Left renal pelvis (tissue), 4 donors: ENCODE measurements at places on chromosomes 7 and 10.

DNA sequence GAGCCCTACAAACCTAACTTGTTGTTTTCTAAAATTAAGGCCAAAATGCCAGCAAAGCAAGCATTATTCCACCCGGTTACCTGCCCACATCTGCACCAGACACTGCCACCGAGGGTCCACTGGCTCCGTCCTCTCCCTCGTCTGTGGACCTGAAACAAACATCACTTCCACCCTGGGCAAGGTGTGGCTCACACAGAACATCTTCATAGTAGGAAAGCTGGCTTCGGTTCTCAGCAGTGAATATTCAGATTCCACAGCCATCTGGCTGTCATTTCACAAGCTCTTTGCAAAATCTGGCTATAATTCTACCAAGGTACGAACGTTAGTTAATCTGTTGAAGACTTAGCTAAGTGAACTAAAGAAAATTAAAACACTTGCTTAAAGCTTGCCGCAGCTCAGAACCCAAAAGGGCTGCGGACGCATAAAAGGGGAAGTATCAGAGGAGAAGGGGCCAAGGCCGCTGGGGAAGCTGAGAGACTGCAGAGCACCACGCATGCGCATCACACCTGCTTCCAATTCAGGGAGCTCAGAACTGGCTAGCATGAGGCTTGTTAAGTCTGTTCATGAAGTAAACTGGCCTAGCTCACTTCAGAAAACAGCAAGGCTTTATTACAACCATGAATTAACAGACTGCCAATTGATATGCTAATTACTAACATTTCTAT lies 46.1 kb downstream of the PTPRN2 start:
- no peak for DNase-seq

DNA sequence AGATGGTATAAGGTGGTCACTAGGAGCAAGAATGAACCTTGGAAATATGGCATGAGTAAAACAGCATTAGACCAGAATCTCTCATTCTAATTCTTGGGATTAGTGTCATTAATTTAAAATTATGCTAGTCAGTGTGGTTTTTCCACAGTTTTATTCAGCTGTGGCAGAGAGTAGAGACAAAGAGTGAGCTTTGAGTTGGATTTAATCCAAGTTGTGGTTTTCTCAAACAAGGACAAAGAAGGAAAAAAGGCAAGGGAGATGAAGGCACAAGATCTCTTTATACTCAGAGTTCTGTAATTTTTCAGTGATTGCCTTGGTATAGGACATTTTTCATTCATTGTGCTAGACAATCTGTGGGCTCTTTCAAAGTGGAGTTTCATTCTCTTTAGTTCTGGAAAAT lies 28.2 kb upstream of the AKAP9 start:
- DNase-seq, result no peak

DNA sequence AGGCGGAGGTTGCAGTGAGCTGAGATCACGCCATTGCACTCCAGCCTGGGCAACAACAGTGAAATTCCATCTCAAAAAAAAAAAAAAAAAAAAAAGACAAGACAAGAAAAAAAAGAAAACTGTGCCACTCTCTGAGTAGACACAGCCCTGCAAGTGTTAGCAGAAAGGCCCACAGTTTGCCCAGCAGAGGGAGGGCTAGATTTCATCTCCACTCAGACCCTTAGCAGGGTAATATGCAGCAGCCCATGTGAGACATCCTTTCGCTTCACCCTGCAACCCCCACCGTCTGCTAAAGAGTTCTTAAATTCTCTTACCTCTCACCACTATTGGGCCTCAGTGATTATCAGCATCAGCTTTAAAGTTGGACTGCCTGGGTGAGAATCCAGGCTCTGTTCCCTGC lies 38.2 kb downstream of the CTNNA3 start:
- DNase-seq, result no peak

DNA sequence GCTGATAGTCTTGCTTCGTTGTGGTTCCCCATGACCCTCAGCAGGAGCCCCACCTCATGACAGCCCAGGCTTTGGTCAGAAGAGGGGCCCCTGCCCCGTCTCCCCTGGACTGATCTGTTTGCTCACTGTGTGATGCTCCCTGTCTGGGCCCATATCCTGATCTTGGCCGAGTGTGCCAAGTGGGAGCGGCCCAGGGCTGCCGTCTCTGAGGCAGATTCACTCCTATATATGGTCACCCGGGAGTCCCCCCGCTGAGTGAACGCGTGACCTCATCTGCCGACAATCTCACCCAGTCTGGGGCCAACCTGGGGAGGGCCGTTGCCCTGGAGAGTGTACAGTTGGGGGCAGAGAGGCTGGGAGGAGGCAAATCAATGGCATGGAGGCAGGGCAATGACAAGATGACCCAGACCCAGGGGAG lies 34.5 kb downstream of the PPIF start:
- DNase-seq, result no peak

- DNase-seq, result no peak
Observed at GRCh38 chr10:125683821-125684220, 858 bp upstream of the TEX36 start.

GRCh38 chr10:12835709-12836108 lies 165.8 kb downstream of the CCDC3 start:
- DNase-seq, result no peak

DNA sequence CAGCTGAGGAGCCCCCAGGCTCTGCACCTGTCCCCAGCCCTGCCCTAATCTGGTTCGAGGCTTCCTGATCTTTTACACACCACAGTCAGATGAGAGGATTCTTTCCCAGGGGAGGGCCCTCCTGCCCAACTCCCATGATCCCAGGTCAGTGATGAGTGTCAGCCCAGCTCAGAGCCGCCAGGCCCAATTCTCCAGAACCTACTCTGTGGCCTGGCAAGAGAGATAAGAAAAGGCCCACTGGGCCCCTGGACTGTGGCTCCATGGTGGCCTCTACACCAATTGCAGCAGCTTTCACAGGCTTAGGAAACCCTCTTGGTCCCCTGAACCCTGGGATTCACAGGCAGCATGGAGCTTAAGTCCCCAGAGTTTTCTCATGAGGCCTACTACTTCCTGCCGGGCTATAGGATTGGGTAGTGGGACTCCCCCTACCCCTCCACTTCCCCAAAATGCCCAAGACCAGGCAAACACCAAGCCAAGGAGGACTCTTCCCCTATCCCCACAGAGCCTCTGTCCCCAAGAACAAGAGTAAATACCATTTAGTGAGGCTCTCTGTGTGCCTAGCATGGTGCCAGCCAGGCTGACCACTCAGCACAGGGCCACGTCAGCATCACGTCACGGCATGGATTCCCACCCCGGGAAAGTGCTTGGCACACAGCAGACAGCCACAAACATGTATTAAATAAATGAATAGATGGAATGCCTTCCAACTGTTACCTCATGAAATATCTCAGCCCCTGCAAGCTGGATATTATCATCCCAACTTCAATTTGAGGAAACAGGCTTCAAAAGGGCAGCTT lies 100.0 kb downstream of the GRID1 start:
- DNase-seq, result no peak

DNA sequence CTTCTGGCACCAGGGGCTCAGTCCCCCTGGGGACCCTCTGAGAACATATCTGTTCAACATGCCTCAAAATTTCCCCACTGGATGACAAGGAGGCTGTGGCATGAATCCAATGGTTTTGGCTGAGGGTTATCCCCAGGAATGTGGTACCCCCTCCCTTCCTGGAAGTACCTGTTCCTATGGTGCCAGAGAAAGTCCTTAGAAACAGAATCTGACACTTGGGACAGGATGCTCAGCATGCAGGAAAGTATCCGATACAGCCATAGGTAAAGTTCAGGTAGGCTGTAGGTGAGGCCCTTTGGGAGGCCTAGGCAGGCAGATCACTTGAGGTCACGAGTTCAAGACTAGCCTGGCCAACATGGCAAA lies 42.7 kb upstream of the A1CF start:
- DNase-seq, result no peak

GRCh38 chr7:86926732-86927131 lies 132.7 kb downstream of the ELAPOR2 start:
- no peak for DNase-seq

DNA sequence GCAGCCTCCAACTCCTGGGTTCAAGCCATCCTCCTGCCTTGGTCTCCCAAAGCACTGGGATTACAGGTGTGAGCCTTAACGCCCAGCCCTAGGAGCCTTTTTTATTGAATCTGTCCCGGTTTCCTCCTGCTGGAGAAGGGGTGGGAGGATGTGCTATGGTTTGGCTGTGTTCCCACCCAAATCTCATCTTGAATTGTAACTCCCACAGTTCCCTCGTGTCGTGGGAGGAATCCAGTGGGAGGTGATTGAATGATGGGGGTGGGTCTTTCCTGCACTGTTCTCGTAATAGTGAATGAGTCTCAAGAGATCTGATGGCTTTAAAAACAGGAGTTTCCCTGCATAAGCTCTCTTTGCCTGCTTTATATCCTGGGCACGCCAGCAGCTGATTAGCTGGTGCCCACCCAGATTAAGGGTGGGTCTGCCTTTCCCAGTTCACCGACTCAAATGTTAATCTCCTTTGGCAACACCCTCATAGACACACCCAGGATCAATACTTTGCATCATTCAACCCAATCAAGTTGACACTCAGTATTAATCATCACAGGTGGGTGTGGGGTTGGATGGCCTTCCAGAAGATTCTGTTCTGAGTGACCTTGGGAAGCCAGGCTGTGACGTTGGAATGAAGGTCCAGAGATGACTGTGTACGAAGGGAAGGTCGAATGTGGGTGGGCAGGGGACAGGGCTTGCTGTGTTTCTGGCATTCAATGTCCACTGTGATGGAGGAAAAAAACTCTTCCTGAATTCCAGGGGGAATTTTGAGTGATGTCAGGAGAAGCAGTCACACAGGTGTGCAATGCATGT lies 33.8 kb upstream of the CUX1 start:
- DNase-seq, result no peak

DNA sequence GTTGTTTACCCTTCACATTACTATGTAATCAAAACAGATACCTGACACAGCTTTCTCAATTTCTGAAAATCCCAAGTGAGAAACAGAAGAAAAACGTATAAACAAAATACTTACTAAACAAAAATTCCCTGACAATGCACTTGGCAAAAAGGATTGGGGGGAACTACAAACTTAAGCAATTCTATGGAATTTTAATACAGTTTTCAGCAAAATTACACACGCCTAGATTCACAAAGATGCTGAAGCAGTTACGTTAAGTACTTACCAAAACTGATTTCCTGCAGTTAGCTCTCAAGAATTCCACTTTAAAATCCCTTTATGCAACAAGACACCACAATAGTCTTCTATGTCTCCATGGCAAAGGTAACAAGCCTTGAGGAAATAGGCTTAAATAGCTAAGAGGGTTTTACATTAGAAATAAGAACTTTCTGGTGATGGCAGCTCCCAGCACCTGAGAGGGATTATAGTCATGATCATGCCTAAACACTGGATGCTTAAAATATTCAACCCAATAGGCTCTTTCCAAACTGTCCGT lies 10.8 kb downstream of the TOMM7 start:
- DNase-seq, result no peak

DNA sequence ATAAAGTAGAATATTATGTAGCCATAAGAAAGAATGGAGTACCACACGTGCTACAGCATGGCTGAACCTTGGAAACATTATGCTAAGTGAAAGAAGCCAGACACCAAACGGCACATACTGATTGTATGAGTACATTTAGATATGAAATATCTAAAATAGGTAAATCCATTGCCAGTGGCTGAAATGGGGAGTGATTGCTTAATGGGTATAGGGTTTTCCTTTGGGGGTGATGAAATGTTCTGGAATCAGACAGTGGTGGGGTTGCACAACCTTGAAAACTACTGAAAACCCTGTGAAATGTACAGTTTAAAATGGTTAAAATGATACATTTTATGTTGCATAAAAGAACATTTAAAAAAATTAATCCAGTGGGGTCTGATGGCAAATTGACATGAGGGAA lies 667.9 kb downstream of the AUTS2 start:
- DNase-seq, result no peak

GRCh38 chr7:147415991-147416390 lies 1174.6 kb upstream of the C7orf33 start:
- DNase-seq, result no peak
